ENCODE measurements at places on chromosomes 4 and X. TPM values are rescaled to one million over a fixed set of nuclear protein-coding genes. Genes with fewer than 3 reads are reported as not detected.

- no peak for DNase-seq
Observed at GRCh38 chr4:42632653-42633382, 24.1 kb downstream of the ATP8A1 start.

DNA sequence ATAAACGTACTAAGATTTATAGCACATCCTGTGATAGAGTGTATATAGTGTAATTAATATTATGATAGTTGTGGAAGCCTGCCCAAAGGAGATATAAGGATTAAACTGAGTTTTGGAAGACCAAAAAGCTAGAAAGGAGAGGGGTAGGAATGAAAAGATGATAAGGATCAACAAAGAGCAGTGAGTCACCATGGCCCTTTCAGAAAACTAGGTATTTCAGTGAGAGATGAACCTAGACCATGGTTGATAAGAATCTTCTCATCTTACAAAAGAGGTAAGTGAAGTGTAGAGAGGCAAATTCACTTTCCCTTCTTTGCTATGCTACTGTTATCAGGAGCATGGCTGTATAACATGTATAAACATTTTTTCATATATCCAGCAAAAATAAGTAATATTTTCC is 133.8 kb upstream of the PLAC1 start:
- no peak for DNase-seq

DNA sequence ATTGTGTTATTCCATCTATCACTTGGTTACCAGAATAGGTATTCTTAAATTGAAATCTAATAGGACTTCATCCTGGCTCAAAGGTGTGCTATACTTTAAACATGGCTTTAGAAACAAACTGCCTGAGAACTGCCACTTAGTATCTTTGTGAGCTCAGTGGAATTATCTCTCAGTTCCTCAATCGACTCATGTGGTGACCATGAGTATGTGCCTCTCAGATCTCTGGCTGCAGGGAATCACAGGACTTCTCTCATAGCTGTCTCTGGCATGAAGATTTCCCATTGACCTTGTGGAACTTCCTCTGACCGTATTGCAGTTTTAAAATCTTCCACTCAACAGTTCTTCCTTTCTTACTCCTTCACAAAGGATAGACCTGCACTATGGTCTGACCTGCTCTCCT is 681.9 kb upstream of the BOD1L1 start:
- DNase-seq: no peak

Gene G6PD
- total RNA-seq: 220 TPM

GRCh38 chr4:88166608-88167007 is 8.2 kb upstream of the ABCG2 start:
- no peak for DNase-seq

DNA sequence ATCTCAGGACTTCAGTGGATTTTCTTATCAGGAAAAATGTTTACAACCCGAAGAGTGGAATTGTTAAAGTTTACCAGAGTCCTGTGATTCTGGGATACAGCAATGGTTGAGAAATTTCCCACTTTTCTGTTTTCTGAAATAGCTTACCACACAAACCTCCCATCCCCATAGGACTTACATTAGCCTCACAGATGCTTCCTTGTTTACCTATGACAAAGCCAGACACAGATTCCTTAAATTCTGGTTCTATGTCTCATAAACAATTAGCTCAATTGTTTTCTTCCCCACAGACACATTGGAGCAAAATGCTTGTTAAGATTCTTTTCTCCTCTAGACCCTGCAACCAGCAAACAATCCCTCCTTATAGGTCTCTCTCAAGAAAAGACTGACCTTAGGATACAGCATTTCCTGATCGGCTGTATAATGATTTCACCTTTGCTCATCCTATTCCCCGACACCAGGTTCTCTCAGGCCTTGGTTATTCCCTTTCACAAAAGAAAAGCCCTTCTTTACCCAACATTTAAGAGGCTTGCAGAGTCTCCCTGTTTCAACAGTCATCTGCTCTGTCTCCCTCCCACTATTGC is 886.2 kb downstream of the ARAP2 start:
- DNase-seq: no peak

DNA sequence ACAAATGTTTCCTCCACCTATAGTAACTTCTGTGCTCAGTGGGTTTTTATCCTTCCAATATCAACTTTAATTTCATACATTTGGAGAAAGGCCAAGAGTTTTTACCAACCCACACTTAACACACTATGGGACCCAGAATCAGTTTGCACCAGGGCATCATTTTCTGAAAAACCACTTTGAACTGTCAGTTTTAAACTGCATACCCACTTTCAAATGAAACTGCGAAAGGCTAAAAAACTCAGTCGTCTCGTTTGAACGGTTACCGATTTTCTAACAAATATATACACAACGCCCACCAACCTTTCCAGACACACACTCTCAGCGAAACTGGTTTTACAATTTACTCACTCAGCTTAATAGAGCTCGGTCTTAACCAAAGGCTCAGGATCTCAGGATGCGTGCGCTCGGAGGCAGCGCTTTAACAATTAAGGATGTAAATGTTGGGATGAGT is 376 bp downstream of the ABCG2 start:
- DNase-seq: no peak

DNA sequence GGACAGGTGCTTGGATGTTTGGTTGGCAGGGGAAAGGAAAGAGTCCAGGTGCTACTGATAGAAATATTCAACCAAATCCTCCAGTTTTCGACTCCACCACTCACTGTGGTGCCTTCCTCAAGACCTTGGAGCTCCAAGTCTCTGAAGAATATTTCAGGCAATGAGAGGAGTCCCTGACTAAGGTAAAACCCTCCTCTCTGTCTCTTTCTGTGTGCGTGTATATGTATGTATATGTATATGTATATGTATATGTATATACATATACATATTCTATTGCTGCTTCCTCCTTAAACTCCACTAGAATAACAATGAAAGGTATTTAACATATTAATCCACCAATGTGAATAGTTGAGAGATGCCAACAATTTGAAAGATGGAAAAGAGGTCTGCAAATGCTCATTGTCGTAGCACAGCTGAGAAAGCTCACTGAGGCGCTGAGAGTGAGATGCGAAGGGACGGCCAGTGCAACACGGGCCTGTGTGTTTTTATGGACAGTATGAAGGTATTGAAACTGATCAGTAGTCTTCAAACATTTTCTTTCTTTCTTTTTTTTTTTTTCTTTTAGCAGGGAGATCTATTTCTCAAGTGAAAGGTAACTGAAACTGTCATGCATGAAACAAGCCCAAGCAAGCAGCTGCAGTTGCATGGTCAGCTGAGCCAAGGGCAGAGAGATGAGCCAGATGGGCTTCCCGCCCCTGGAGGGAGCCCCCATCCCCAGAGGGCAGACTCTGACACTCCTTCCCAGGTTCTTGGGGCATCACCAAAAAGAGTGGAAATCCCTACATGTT is 41.1 kb upstream of the HS3ST1 start:
- no peak for DNase-seq

- no peak for DNase-seq
Observed at GRCh38 chr4:106565727-106566126, 197.1 kb upstream of the GIMD1 start.

- no peak for DNase-seq
Observed at GRCh38 chr4:124060261-124060918, 652.1 kb downstream of the ANKRD50 start.

DNA sequence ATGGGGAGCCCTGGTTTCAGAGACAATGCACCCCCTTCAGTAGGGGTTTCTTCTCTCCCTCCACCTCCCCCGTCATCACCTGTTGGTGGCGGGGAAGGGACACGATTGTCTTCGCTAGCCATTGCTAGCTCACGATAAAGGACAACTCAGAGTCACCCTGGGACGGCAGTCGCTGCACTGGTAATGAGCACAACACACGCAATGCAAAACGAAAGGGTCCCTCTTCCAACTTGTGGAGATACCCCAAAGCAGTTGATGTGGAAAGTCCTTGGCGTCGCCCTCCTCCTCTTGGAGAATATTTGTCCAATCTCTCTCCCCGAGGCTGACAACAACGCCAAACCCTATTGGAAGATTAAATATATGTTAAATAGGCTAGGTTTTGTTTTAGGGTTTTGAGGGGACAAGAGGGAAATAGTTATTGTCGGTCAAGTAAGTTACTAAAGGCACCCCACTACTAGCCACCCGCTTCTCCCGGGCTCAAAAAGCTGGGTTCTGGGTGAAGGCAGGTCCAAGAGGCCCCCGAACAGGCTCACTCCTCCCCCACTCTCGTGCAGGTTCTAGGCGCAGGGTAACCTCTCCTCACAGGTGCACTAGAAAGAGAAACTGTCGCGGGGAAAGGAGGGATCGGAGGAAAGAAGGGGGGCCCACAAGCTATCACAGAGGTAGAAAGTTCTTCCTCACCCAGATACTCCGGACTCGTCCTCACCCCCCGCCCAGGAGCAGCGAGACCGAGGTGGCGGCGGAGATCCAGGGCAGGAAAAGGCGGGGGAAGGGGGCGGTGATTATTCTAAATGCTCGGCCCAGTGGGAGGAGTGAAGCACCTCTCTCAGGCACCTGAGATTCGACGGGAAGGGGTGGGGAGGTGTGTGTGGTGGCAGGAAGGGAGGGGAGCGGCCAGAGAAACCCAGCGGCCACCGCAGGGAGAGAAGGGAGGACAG is at the start of gene LRBA:
Gene LRBA (minus strand): TSS at position 764 of the 938 bp plus-strand sequence. CDS start 642 bp downstream, at position 122.
- DNase-seq: peak; percentile 73

- DNase-seq: no peak
Observed at GRCh38 chrX:134315866-134316265, 78.9 kb downstream of the CCDC160 start.

Gene FGF13
- not detected for total RNA-seq

- DNase-seq: no peak
Observed at GRCh38 chrX:68997911-68998310, 167.3 kb downstream of the PJA1 start.

DNA sequence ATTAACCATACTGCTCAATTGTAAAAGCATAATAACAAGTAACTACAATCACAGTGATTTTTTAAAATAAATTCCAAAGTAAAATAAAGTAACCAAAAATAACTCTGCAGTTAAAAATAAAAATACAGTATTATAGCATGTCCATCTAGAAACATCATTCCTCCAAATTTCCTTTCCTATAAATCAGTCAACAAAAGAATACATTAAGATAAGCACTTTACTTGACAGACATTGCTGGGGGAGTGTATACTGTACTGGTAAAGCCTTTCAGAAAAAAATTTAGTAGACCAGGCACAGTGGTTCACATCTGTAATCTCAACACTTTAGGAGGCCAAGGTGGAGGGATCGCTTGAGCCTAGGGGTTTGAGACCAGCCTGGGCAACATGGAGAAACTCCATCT is 91.1 kb downstream of the LRBA start:
- DNase-seq: no peak

Measured in natural killer cell (primary cell).